ENCODE measurements at places on chromosomes 12 and 14.

GRCh38 chr12:94147991-94148738 is at the start of gene PLXNC1:
Gene PLXNC1 (plus strand): TSS chr12:94148577. CDS start chr12:94148972, 395 bp downstream.
- DNase-seq = peak; percentile 32

DNA sequence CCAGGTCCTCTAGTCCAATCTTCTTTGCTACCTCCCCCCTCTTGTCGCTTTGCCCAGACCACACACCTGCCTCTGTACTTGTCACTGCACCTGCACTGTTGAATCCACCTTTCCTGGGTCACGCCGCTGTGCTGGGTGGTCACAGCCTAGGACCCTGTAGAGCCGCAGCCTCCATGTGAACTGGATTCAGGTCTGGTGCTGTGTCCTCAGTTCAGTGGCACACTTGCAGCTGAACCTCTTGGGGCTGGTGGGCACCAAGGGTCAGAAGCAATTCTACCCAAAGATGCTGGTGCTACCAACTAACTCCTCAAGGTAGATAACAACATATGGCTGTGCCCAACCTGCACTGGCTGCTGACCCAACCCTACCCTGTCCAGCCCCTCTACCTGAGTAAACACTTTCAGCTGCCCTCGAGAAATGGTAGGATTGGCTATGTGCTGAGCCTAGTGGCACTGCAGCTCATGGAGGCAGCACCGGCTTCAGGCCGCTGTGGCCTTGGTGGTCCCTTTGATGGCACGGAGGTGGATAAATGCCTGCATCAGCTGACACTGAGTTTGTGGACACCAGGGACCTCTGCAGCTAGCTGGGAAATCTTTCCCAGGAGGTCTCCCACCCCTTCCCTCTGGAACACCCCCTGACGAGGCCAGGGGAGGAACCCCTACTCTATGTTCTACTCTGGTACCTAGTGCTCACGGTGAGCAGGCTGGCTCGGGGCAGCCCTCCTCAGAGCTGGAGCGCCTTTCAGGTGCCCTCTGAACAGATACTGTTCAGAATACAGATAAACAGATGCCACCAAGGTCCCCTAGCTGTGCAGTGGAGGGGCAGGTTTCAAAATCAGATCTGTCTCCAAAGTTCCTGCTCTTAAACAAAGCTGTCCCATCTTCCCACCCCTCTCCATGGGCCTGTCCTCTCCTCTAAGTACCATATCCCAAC is 14.3 kb downstream of the AGAP2 start:
- DNase-seq = no peak

GRCh38 chr12:79373896-79374499 is 316.8 kb downstream of the PAWR start:
- DNase-seq = no peak

DNA sequence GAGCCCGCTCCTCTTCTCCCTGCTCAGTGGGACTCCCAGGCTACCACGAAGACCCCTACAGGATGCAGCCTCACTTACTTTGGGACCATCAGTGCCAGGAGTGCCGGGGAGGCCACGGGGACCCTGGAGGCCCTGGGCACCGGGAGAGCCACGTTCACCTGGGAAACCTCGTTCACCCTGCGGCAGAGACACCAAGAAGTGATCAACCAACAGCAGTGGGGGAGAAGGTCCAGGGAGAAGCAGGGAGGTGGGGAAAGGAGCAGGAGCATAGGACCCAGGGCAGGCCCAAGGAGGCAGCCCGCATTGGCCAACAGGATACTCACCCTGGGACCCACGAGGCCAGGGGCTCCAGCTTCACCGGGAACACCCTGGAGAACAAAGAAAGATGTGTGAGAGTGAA is 19.4 kb downstream of the TMEM106C start:
- no peak for DNase-seq

- DNase-seq = no peak
These were observed 73.9 kb upstream of the WSCD2 start for GRCh38 chr12:108055141-108055540.

- no peak for DNase-seq
These were observed 41.3 kb downstream of the SSH1 start for GRCh38 chr12:108815875-108816594.

GRCh38 chr14:65940056-65940735 is 527.7 kb downstream of the FUT8 start:
- no peak for DNase-seq

- DNase-seq = no peak
These were observed 70.6 kb upstream of the SLC24A4 start for GRCh38 chr14:92252323-92252722.

- DNase-seq = no peak
These were observed 345.3 kb downstream of the RPL10L start for GRCh38 chr14:46306267-46306666.

DNA sequence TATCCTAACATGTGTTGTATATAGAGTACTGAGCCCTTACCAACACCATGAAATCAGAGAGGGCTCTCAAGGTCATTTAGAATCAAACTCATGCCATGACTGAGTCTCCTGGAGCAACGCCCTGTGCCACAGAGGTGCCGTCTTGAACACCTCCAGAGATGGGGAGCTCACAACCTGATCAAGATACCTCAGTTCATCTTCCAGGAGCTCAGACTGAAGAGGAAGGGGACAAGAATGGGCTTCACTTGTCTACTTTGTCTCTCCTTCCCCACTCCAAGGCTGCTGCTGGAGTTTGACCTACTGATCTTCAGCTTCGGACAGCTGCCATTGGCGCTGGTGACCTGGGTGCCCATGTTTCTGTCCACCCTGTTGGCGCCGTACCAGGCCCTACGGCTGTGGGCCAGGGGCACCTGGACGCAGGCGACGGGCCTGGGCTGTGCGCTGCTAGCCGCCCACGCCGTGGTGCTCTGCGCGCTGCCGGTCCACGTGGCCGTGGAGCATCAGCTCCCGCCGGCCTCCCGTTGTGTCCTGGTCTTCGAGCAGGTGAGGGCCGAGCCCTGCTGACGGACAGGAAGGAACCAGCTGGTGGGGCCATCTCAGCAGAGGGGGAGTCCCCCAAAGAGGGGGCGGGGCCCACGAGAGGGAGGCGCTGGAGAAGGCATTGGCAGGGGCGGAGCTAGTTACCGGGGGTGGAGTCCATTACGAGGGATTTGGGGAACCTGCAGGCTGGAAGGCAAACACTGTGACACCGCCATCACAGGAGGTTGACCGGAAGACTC is 12.0 kb downstream of the SOAT2 start:
- DNase-seq = no peak

- DNase-seq = no peak
These were observed 775 bp downstream of the NEMF start for GRCh38 chr14:49851813-49852212.

- DNase-seq = no peak
These were observed 65.8 kb upstream of the SLC8A3 start for GRCh38 chr14:70254476-70254961.

GRCh38 chr12:118959985-118960560 is 21.3 kb upstream of the SRRM4 start:
- no peak for DNase-seq

DNA sequence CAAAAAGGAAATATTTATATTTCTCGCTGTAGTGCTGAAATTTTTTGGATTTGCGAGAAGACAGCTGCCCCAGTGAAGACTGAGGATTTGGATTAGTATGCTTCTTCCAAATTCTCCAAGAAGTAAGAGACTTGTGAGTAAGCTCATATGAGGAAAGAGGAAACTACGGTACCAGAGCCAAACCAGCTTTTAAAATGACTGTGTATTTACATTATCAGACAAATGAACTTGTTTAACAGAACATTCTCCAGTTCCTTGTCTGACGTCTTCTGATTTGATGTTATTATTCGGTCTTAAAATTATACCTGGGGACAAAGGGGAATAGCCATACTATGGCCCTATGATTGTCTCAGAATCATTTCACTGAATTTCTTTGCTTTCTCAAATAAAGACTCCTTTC is 8.0 kb downstream of the CLEC12B start:
- no peak for DNase-seq

- DNase-seq = no peak
These were observed 694.3 kb upstream of the TBX3 start for GRCh38 chr12:115378291-115378690.

DNA sequence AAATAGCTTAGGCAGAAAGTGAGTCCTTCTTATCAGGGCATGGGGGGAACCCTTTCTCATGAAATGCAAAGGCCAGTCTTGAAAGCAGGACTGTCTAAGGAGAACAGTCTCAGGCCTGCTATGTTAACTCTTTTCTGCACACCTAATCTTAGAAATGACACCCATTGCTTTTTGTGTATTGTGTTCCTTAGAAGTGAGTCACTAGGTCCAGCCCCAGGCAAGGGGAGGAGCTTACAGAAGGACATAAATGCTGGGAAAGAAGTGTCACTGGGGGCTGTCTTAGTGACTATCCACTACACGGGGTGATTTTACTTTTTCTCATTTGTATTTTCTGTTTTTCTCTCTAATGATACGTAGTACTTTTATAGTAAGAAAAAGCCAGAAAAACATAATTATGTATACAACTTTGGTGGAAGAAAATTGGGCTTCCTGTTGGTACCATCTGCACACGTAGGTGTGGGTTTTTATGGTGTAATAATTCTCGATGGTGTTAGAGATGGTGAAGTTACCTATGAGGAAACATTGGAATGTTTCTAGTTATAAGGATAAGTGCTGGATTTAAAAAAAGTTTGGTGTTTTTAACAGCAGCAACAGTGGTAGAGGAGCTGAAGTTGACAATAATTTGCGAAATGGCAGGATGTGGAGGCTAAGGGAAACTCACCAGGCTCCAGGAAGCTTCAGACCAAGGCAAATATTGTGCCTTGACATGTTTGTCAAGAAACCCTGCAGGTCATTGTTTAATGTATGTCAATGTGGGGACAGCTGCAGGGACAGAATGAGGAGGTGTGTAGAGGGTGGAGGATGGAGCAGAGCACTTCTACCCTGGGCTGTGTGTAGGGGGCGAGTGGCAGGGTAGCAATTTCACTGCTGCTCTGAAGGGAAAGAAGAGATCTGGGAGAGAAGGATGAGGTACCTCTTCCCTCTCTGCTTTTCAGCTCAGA is 214.9 kb downstream of the KTN1 start:
- DNase-seq = no peak

- no peak for DNase-seq
These were observed 41.2 kb upstream of the MED13L start for GRCh38 chr12:116318576-116319232.

DNA sequence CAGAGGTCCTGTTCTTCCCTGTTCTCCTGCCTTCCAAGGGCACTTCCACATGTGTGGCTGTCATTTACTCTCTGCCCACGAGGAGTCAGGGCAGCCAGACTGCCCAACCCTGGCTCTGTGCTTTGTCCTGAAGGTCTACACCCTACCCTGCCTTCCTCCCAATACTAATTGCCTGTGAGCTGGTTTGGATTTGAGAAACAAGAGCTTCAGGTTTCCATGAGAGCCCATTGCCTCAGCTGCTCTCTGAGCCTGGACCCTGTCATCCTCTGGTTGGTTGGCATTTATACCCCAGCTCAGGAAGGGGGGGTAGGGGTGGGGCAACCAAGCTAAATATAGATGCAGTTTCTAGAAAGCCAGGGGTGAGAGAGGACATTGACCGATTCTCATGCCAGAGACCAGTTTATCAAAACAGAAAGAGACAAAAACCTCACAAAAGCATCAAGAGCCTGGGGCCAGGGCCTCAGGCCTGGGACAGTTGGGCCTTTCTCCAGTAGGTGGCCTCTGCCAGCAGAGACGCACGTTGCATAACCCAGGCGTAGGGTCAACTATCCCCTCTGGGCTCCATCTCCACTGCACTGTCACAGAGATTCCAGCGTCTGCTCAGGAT is 34.5 kb downstream of the VDR start:
- DNase-seq = no peak

GRCh38 chr12:75444429-75445136 is 36.0 kb upstream of the GLIPR1 start:
- DNase-seq = no peak

- no peak for DNase-seq
These were observed 1.8 kb upstream of the IAPP start for GRCh38 chr12:21370845-21371449.
